Activated CD4-positive, CD25-positive, alpha-beta regulatory T cell treated with anti-CD3 and anti-CD28 coated beads, Interleukin-2, amount 50 U/mL, for 16 hours (primary cell): ENCODE measurements at places on chromosomes 6 and 20.
A peak's percentile ranks its signal among the peaks of the same experiment; 100 is the strongest.

- DNase-seq = no peak
Measured at GRCh38 chr6:26311012-26311384, 54.0 kb upstream of the BTN3A2 start.

DNA sequence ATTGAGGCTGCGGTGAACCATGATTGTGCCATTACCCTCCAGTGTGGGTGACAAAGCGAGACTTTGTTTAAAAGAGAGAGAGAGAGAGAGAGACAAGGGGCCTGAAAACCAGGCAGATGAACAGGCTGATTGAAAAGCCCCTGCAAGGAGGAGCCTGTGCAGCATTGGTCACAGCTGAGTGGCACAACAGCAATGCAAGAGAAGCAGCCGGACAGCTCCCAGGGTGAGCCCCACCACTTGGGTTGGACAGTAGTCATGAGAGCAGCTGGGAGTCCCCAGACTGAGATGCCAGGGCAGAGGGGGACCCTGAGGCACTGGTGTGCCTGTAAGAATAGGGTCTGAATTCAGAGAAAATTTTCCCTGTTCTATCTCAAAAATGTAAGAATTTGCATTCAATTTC, 10.2 kb downstream of the DNPH1 start:
- DNase-seq = no peak

- DNase-seq = no peak
Measured at GRCh38 chr6:112036088-112036637, 17.7 kb upstream of the CCN6 start.

GRCh38 chr6:147900247-147900830, 391.8 kb downstream of the SAMD5 start:
- no peak for DNase-seq

- DNase-seq = peak; percentile 24
Measured at GRCh38 chr6:49409951-49410542, 53.0 kb downstream of the MMUT start.

DNA sequence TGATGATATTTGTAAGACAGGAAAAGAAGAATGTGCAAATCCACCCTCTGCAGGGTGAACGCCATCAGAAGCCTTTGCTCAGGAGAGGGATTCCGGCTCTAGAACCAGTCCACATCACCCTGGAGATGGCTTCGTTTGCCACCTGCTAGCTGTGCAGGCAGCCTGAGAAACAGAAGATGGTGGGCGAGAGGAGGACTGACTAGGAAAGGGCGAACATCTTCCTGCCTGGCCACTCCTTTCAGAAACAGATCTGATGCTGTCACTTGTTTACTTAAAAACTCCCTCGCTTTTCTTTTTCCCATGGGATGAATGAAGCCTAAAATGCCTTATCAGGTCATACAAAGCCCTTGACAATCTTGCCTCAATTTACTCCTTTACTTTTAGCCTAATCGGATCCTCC, 1.2 kb downstream of the PTPRA start:
- DNase-seq = no peak

DNA sequence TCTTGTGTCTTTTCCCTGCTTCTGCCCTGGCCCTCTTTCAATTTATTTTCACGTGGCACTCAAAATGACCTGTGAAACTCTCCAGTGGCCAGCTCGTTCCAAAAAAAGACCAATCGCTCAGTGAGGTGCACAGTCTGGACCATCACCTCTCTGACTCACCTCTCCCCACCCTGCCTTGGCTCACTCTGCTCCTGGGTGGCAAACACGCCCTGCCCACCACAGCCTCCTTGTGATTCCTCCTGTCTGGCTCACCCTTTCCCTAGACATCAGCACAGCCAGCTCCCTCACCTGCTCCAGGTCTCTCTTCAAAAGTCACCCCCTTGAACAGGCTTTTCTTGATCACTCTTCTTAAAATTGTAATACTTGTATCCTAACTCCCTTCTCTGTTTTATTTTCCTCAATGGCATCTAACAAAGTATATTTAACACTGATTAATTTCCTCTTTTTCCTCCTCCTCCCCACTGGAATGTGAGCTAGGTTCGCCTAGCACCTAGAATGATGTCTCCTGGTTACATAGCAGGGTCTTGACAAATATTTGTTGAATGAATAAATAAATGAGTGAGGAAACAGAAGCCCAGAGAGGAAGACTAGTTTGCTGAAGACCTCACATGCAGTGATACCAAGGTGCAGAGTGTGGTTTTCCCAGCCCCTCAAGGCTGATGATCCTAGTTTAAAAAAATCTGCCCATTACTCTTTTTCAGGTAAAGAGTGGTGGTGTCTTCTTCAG, 109.0 kb downstream of the GJA10 start:
- no peak for DNase-seq
